AG09319 (cell line): ENCODE measurements at places on chromosomes 12 and 14.

GRCh38 chr12:132121283-132121682 is 22.8 kb downstream of the DDX51 start:
- no peak for DNase-seq

DNA sequence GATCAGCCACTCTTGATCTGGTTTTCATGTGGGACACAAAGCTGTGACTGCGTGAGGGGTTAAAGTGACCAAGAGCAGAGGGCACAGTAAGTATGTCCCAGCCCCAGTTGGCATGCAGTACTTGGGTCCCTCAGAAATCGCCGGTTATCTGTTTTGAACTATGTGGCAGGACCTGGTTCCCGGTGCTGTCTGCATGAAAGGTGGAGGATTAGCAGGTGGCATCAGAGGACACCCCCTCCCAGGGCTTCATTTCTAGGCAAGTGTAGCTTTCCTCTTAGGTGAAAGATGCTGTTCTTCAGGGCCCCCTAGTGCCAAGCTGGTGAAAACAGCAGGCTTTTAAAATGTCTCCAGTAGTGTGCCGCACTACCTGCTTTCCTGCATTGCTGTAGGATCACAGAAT is 57.1 kb downstream of the ATG14 start:
- peak; percentile 12 for DNase-seq

GRCh38 chr12:126869644-126870043 is 1397.3 kb upstream of the TMEM132C start:
- no peak for DNase-seq

GRCh38 chr12:49920241-49920914 is 16.7 kb upstream of the FAIM2 start:
- no peak for DNase-seq

GRCh38 chr12:3049611-3050249 is 27.4 kb upstream of the TSPAN9 start:
- DNase-seq, result no peak

DNA sequence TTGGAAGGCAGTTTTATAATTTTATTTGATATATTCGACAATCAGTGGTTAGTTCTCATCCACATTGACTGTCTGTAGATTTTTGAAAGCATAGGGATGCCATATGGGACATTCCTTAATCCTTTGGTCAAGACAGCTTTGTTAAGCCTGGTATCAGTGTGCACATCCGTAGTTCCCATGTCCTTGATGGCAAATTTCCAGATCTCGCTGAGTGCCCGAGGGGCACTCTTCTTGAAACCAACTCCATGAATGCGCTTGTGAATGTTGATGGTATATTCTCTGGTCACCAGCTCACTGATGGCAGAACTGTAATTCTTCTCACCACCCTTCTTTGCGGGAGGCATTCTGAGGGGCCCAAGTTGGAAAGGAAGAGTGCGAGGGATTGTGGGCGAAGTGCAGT is 6.1 kb upstream of the DENND5B start:
- no peak for DNase-seq

DNA sequence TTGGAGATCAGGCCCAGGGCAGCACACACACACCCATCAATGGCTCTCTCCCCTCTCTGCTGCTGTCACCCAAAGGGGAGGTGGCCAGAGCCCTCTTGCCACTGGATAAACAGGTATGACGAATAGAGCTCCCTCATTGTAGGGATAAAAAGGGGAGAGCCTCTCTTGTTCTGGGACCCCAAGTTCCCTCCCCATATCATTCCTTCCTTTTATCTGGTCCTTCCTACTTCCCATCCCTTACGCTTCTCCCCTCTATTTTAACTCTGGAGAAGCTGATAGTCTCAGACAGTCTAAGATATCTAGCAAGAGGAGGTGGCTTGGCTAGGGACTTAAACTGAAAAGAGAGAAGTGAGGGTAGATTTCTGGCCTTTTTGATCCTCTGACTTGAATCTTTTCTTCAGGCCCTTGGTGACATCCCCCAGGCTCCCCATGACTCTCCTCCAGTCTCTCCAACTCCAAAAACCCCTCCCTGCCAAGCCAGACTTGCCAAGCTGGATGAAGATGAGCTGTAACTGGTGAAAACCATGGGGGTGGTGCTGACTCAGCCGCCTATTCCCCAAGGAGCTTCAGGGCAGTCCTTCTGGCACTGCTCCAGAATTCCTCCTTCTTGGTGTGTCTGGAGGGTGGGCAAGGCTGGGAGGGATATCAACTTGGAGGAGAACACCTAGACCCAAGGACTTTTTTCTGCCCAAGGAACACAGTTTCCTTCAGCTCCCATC is 5.3 kb downstream of the ARHGEF25 start:
- DNase-seq, result no peak

DNA sequence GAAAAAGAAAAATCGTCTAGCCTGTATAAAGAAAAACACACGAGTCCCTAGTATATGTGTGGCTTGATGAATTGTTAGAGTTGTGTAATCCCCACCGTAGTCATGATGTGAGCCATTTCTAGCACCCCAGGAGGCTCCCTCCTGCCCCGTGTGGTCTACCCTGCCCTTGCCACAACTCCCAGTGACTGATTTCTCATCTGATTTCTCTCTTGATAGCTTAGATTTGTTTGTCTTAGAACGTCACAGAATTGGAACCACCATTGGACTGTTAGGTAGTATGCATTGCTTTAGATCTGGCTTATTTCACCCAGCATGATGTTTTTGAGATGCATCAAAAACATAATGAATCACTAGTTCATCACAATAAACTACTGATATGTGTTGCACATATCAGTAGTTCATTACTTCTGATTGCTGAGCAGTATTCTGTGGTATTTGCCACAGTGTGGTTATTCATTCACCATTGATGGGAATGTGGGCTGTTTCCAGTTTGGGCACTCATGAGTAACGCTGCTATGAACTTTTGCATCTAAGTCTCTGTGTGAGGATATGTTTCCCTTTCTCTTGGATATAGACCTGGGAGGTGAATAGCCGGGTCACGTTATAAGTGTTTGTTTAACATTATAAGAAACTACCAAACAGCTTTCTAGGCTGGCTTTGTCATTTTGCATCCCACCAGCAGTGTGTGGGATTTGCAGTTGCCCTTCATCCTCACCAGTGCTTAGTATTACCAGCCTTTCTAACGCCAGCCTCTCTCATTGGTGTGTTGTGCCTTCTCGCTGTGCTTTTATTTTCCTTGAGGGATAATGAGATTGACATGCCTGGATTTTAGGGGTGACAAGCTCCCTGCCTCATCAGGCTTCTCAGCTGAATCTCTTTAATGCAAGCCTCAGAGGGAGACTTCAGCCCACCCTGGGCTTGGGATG is 31.9 kb upstream of the NCOR2 start:
- DNase-seq, result no peak

GRCh38 chr14:24774187-24774915 is 140.4 kb upstream of the GZMB start:
- no peak for DNase-seq

DNA sequence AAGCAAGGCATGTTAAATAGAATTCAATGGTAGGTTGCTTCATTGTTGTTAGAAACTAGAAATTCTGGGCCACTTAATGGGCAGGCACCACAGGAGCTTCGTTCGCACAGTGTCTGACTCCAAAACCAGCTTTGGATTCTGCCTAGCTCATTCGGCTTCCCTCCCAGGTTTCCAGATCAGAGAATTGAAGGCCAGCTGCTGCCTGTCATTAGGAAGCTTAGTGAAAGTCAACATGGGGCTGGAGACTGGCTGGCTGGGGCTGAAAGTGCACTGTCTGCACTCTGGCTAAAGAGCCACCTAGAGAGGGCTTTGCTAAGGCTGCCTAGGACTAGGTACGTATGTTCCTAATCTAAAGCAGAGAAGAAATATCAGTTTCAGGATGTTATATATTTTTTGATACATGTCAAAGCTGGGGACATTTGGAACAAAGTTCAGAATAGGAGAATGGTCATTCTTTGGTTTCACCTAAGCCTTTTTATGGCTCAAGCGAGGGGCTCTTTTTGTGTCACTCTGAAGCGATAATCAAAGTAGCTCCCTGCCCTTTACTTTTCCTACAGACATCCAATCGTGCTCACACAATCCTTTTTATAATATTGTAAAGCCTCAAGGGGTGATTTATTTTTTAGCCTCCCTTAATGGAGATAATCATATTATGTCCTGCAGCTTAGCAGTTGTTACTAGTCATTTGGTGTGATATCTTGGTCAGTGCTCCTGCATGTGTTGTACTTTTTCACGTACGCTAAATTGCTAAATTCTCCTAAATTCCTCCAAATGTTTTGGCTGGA is 238.5 kb upstream of the NAV3 start:
- DNase-seq, result no peak

GRCh38 chr14:59728304-59728703 is 142.3 kb downstream of the RTN1 start:
- DNase-seq, result no peak

DNA sequence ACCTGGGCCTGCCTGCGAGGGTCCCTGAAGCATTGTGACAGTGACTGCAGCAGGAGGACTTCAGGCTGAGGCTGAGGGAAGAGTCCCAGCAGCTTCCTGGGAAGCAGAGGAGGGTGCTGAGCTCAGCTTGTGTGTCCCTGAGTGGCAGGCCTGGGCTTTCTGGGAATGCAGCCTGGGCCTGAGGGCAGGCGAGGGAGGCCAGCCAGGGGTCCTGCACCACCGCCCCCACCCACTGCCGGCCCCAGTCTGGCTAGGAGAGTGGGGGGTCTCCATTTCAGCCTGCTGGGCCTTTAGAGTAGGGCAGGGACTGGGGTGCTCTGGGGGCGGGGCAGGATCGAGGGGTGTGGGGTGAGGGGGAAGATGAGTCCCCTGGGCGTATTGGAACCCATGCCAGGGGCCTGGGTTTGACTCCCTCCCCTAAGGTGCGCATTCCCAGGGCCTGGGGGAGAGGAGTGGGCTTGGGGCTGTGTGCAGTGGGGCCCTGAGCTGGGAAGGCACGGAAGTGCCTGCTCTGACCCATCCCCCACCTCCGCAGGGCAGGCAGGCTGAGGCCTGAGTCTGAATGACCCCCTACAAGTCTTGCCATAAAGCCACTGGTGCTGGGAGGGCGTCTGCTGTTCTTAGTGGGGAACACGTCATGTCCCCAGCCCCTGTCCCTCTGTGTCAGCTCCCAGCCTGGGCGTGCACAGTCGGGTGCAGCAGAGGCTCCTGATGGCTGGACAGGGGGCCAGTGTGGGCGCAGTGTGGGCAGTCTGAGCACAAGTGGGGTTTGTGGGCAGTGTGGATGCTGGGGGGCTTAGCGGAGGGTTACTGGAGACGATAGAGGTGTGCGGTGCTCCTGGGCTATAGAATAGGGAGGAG is 46.4 kb downstream of the KRT80 start:
- no peak for DNase-seq

DNA sequence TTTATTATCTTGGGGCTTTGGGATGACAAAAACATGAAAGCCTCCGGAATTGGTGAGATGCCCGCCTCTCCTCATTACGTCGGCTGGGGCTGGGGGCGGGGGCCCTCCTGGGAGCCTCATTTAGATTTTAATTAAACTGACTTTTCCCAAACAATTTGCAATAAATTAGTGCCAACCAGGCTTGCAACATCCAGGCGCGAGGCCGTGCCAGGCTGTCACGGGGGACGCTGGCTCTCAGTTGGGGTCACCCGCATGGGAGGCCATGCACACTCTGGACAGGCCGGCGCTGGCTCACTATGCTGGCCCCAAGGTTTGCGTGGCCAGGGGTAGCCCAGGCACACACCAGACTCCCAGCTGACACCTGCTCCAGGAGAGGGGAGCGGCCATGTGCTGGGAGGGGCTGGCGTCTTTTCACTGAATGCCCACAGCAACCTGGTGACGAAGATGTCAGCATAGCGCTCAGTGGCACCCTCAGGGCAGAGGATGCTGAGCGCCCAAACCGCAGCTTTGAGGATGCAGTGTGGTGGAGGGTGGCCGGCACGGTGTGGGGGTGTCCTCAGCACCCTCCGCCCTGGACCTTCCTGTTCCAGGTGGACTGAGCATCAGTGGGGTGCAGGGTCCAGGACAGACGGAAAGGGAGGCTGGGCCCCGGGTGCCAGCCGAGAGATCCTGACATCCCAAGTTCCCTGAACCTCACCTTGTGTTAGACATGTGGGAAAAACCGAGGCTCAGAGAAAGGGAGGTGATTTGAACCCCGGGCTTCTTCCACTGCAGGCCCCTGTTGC is 190.8 kb upstream of the C14orf180 start:
- no peak for DNase-seq

DNA sequence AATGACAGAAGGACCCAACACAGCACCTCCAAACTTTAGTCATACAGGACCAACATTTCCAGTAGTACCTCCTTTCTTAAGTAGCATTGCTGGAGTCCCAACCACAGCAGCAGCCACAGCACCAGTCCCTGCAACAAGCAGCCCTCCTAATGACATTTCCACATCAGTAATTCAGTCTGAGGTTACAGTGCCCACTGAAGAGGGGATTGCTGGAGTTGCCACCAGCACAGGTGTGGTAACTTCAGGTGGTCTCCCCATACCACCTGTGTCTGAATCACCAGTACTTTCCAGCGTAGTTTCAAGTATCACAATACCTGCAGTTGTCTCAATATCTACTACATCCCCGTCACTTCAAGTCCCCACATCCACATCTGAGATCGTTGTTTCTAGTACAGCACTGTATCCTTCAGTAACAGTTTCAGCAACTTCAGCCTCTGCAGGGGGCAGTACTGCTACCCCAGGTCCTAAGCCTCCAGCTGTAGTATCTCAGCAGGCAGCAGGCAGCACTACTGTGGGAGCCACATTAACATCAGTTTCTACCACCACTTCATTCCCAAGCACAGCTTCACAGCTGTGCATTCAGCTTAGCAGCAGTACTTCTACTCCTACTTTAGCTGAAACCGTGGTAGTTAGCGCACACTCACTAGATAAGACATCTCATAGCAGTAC is 64.6 kb downstream of the RAD52 start:
- DNase-seq, result no peak

DNA sequence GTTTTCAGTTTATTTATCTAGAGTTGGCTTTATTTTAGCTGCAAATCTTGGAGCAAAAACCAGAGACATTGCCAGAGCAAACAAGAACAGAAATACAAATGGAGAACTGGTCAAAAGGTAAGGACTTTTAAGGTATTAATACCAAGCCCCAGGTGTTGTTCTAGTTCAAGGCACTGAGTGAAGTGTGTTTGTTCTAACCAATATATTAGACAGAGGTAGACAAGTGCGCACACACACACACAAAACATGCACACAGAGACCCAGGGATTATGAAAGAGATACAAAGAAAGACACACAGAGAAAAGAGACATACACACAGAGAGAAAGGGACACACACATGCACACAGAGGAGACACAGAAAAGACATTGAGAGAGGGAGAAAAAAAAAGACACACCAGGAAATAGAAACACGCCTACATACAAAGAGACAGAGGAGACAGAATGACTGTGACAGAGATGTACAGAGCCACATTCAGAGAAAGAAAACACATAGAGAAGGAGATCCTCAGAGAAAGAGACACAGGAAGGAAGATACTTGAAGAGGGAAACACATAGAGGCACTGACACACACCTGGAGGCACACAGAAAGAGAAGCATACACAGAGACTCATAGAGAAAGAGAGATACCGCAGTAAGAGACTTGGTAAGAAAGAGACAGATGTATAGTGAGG is 50.2 kb downstream of the MIPOL1 start:
- no peak for DNase-seq
